Muscle of leg (tissue), 16 donors: ENCODE measurements at places on chromosomes 12 and 14. TPM values are rescaled to one million over a fixed set of nuclear protein-coding genes. Genes with fewer than 3 reads are reported as not detected.

DNA sequence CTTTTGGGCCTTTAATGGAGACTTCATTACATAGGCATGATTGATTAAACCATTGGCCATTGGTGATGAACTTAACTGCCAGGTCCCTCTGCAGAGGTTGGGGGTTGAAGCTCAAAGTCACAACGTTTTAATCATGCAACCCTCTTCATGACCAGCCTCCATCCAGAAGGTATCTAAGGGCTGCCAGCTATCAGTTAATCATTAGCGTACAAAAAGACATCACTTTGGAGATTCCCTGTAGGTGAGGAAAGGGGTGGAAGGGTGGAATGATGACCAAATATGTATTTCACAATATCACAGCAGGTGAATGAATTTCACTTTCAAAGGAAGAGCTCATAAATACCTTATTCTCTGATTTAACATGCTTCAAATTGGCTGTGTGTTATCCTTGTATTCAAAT lies 92.0 kb downstream of the MIPOL1 start:
- DNase-seq, result no peak

DNA sequence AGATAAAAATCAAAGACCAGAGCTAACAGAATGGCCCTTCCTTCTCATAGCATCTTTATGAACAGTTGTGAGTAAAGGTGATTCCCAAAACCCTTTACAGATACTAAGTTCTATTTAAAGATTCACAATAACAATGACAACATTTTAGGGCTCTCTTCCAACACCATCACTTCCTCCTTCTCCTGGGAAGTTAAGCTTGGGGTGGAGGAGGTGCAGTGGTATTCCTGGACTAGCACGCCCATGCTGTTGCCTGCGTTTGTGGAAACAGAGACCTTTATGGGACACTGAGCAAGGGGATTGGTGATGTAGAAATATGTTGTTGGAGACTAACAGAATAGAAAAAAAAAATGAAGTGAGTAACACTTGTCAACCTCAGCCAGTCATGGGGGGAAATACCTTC lies 22.5 kb downstream of the SYNE2 start:
- DNase-seq, result peak; percentile 68

Gene ABCD2
- polyA plus RNA-seq, result 0.12 TPM

- no peak for DNase-seq
Measured at GRCh38 chr12:69252033-69252432, 12.7 kb downstream of the CPSF6 start.

- no peak for DNase-seq
Measured at GRCh38 chr12:71183846-71184245, 26.0 kb upstream of the TSPAN8 start.

- no peak for DNase-seq
Measured at GRCh38 chr14:29236848-29237247, 470.3 kb downstream of the FOXG1 start.

DNA sequence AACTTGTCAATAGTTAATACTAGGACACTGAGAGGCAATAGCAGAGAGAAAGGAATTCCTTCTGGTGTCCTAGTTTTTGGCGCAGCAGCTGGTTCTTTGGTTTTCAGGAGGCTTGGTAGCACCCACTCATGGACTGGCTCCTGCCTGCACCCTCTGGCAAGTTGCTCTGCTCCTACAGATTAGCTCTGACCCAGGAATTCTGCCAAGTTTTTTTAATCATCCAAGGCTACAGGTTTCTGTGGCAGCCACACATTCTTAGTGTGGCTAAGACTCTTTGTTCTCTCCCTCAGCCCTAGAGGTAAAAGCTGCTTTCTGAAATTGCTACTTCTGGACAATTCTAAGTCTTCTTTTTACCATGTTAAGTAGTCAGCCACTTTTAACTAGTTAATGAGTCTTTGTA lies 72.0 kb upstream of the FKBP4 start:
- DNase-seq, result no peak

Gene RIPK3
- 1.2 TPM for polyA plus RNA-seq

- no peak for DNase-seq
Measured at GRCh38 chr12:25976289-25976688, 17.8 kb downstream of the RASSF8 start.

DNA sequence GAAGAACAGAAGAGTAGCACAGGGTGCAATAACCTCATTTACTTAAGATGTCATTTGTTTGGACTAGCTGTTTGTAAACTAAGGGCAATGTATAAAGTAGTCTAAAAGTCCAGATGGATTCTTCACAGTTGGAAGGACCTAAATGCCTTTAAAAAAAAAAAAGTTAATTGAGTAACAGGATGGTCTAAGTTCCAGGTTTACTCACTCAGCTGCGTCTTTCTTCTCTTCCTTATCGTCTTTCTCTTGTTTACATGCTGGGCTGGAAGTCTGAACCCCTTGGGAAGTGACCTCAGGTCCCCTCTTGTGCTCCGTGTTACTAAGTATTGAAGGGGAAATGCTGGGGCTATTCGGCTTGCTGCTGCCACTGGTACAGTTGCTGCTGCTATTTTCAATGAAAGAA lies 82.5 kb downstream of the SH2B3 start:
- DNase-seq, result peak; percentile 11

GRCh38 chr12:44357494-44357893 lies 518.6 kb downstream of the NELL2 start:
- DNase-seq, result no peak

GRCh38 chr12:116066381-116067230 lies 210.9 kb downstream of the MED13L start:
- peak; percentile 48 for DNase-seq

- peak; percentile 2 for DNase-seq
Measured at GRCh38 chr14:80364274-80364673, 153.0 kb upstream of the DIO2 start.

GRCh38 chr14:25463480-25463879 lies 413.5 kb upstream of the STXBP6 start:
- DNase-seq, result no peak

GRCh38 chr14:101813171-101813759 lies 51.8 kb downstream of the PPP2R5C start:
- DNase-seq, result peak; percentile 56

DNA sequence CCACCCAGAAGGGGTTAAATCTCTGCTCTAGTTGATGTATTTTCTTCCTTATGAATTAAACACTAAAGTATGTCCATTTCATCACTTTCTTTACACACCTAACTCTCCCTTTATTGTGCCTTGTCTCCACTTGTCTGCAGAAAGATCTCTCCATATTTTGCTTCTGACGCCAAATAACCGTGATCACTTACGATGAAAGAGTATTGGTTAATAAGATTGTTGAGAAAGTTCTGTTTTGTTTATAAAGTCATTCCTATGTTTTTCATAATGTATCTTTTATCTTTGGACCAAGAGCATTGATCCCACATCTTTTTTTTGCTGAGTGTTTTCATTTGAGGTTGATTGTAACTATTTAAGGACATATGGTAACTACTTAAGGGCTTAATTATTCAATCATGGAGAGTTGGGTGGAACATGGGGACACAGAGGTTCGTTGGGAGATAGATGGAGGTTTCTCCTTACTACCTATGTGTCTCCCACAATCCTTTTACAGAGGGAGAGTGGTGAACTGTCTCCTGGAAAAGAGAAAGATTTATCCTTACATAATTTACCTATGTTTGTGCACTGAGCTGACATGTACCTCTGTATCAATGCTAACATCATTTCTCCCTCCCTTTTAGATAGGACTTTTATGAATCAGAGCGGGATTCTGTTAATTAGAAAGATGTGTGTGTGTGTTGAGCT lies 120.7 kb upstream of the SLC38A2 start:
- DNase-seq, result no peak

Gene RASSF9
- 2.7 TPM for polyA plus RNA-seq

DNA sequence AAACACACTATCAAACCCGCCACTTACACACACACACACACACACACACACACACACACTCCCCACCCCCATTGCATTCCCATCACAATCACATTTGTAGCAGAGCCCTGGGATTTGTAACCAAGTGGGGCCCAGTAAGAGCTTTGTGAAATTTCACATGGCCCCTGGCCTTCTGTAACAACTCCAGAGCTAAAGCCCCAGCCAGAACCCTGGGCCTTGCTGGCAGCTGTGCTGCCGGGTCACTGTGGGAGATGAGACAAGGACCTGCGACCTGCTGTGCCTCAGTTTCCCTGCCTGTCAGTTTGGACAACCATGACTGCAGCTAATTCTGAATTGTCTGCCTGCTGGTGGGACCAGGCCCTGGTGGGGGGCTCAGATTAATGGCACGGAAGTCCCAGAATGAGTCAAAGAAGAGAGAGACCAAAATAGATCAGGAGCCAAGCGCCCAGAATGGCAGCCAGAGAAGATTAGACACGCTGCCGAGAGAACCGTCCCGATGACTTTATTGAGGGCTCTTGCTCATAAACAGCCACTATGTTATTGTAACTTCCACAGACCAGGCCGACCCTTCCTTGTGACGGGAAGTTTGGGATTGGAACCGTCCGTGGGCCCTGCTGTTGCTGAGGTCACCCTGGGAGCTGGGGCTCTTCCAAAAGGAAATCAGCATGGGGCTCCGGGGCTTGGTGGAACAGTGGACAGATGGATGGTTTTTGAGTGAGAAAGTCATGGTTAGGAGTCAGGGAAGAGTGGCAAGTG lies 123.1 kb downstream of the ZFP36L1 start:
- peak; percentile 80 for DNase-seq

Gene FIGNL2
- 1.7 TPM for polyA plus RNA-seq

Gene TEX52
- polyA plus RNA-seq, result 1.1 TPM

DNA sequence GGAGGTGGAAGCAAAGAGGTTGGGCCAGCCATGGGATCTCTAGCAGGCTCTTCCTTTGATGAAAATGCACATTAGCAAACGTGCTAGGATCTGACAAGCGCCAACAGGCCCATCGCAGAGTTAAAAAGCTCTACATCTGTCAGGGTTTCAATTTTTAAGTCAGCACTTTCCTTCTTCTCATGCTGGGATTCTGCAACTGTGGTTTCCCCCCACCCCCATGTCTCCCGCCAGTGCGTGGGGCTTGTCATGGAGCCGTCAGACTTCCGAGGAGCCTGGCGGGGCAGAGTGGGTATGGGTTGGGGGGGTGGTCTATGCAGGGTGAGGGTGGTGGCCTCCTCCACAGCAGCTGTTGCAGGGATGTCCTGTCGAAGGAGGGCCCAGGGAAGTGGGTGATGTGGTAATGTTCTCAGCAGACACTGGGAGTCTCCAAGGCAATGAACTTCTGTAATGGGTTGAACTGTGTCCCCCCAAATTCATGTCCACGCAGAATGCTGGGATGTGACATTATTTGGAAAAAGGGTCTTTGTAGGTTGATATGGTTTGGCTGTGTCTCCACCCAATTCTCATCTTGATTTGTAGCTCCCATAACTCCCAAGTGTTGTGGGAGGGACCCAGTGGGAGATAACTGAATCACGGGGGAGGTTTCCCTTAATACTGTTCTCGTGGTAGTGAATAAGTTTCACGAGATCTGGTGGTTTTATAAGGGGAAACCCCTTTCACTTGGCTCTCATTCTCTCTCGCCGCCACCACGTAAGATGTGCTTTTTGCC lies 115.2 kb upstream of the MAP1LC3B2 start:
- no peak for DNase-seq

Gene KLHL33
- polyA plus RNA-seq, result 1.00 TPM

DNA sequence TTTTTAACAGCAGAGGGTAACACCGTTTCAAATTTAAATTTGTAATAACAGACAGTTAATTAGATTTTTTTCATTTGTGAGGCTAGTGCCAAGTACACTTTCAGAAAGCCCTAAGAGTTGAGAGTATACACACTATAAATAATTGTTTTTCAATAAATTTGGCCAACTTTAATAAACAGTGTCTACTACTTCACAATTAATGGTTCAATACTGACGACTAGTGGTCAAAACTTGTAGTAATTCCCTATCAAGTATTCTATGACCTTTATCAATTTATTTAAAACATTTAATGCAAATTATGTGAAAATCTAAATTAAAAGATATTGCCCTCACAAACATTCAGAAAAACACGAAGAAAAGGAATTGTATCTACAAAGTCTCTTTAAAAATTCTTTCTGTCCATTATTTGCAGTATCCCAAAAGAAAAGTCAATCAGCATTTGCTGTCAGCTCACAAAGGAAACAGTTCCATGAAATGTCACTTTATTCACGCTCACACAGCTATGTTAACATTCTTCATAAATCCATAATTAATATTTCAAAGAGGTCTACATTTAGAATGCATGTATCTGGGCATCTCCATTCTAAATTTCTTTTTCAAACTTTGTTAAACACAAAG lies 91.2 kb downstream of the CEP128 start:
- peak; percentile 37 for DNase-seq

- peak; percentile 72 for DNase-seq
Measured at GRCh38 chr12:71392521-71393145, 47.0 kb upstream of the LGR5 start.

- peak; percentile 70 for DNase-seq
Measured at GRCh38 chr12:45655186-45655585, 74.3 kb upstream of the ARID2 start.

GRCh38 chr14:52328276-52328675 lies 14.2 kb downstream of the PTGER2 start:
- DNase-seq, result no peak

Gene CCDC38
- polyA plus RNA-seq, result 0.26 TPM

DNA sequence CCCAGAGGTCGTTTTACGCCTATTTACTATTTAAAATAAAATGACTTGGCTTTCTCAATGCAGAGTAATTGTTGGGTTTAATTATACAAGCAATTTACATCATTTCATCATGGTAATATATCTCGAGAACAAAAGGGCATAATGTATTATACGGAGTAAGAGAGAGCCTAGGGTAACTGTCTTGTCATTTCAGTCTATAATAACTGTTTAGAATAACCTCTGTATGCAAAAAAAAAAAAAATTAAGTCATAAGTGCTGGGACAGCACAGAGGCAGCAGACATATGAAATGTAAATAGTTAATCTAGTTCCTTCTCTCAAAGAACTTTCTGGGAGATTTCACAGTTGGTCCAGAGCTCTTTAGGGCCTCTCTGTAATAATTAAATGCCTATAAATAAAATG lies 284.9 kb downstream of the TMTC2 start:
- no peak for DNase-seq

Gene P2RX7
- 1.6 TPM for polyA plus RNA-seq

Gene KRT83
- not detected for polyA plus RNA-seq

DNA sequence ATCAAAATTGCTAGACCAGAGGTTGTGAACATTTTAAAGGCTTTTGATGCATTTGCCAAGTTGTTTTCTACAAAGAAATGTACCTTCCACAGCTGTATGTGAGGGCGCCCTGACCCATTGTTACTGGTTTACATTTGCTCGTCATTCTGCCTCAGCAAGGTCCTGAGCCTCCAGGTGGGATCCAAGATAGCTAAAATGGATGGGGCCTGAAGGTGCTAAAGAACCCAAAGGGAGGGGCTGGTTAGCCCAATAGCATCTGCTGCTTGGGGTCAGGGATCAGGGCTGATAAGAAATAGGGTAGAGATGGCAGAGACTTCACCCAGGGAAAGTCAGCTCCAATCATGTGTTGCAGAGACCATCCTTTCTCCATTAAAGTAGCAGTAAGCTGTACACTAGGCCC lies 43.1 kb downstream of the GALNT16 start:
- no peak for DNase-seq

Gene JAG2
- polyA plus RNA-seq, result 47.8 TPM

GRCh38 chr12:67096533-67097318 lies 172.4 kb upstream of the CAND1 start:
- no peak for DNase-seq

GRCh38 chr12:108016022-108016564 lies 113.0 kb upstream of the WSCD2 start:
- no peak for DNase-seq

GRCh38 chr12:128381541-128381940 lies 114.6 kb downstream of the TMEM132C start:
- DNase-seq, result peak; percentile 40
